ENCODE measurements at places on chromosomes 6 and 20.

GRCh38 chr20:12570371-12570770 is 438.4 kb upstream of the SPTLC3 start:
- peak; percentile 67 for DNase-seq

- no peak for DNase-seq
Measured at GRCh38 chr6:141550471-141550870, 582.3 kb upstream of the GJE1 start.

DNA sequence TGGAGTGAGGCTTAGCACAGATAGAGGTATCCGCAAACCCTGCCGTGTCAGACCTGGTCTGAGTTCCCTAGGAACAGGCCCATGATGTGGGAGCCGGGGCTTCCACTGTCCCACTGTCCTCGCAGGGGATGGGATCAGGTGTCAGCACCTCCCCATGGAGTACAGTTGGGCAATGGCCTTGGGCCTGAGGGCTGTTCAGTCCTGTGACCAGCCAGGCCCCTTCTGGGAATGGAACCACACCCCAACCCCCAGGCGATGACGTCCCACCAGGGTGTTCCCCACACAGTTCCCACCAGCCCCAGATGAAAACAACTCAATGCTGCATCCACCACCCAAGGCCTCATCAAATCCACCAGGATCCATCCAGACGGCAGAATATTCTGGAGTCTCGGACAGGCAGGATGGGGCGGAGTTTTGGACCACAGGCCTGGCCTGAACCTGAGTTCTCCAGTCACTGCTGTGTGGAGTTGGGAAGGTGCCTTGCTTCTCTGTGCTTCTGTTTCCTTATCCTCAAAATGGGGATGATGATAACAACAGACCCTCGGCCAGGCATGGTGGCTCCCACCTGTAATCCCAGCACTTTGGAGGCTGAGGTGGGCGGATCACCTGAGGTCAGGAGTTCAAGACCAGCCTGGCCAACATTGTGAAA is 62.2 kb downstream of the UBE2V1 start:
- DNase-seq, result no peak

GRCh38 chr20:13229538-13229937 is 8.5 kb downstream of the ISM1 start:
- no peak for DNase-seq

- no peak for DNase-seq
Measured at GRCh38 chr6:27176096-27176495, 71.4 kb upstream of the PRSS16 start.

- no peak for DNase-seq
Measured at GRCh38 chr6:157635388-157636244, 187.4 kb upstream of the SNX9 start.

DNA sequence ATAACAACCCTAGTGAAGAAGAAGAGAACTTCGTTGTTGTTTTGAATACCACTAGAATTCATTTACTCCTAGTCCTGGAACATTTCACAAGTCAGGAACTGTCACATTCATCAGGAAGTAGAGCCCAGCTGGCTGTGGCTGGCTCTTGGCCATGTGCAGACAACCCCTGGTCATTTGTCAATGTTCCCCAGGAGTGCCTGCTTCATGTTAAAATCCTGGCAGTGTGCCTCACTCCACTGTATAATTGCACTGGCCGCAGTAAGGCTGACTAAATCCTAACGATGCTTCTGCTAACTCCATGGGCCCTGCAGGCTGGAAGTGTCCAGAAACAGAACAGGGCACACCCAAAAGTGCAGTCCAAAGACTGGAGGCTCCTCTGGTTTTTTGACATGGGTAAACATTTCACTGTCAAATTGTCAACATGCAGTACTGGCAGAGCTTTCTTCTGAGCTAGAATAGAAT is 41.5 kb upstream of the ADGRF1 start:
- DNase-seq, result peak; percentile 90

GRCh38 chr20:35207950-35208611 is 18.4 kb upstream of the MMP24 start:
- peak; percentile 42 for DNase-seq

GRCh38 chr20:13402171-13402760 is 181.2 kb downstream of the ISM1 start:
- DNase-seq, result no peak

GRCh38 chr6:24051942-24052589 is 73.9 kb upstream of the NRSN1 start:
- DNase-seq, result no peak

GRCh38 chr20:19693508-19693907 is 64.5 kb upstream of the RIN2 start:
- no peak for DNase-seq

DNA sequence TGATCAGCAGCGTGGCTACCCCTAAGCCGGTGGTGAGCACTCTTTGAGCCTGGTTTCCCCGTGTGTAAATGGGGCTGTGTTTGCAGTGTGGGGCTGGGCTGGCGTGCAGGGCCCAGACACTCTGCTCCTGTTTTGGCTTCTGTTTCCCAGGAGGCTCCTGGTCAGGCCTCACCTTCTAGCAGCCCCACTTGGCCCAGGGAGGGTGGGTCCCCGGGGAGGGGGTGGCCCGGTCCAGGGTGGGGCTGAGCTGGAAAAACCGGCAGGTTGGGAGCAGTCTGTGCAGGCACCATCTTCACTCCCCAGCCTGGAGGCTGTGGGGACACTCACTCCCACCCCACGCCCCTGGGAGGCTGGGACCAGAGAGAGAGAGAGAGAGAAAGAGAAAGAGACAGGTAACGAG is 25.3 kb downstream of the CEBPB start:
- no peak for DNase-seq

GRCh38 chr6:150615967-150616366 is 16.3 kb downstream of the PLEKHG1 start:
- no peak for DNase-seq

DNA sequence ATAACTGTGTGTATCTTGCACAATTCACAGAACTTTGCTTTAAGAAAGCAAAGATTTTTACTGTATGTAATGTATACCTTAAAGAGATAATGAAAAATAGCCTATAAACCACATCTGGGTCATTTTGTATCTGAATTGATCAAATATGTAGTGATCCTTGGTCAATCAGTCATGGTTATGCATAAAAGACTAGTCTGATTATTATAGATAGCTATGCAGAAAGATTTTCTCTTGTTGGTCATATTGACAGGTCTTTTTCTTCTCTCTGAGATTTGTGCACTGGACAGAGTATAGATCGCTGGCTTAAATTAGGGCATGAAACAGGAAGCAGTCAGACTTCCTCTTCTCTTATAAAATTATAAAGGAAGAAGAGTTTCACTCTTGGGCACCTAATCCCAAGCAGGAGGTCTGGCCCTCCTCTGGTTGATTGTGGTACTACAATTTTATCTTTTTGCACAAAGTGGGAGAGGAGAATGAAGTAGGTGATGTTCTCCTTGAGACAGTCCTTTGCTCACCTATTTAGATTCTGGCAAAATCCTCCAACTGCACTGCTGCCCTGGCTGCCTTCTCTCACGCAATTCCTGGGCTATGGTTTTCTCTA is 380.9 kb upstream of the RGS17 start:
- peak; percentile 0 for DNase-seq

- no peak for DNase-seq
Measured at GRCh38 chr20:14721926-14722452, 384.6 kb upstream of the FLRT3 start.

- DNase-seq, result no peak
Measured at GRCh38 chr6:13709689-13710551, 1.7 kb downstream of the RANBP9 start.

DNA sequence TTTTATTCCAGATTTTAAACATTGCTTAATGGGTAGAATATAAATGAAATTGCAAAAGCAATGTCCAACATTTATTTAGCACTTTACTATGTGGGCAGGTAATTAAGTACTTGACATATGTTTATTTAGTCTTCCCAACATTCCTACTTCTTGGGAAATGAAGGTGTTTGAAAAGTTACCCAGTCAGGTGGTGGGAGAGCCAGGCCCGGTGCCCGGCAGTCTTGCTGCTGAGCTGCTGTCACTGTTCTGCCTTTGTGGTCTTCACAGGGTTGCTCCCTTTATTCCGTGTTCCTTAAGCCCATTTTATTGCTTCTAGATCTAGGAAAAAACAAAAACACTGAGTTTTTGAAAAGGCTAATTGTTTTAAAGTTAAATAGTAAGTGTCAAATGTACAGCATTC is 42.6 kb upstream of the TULP4 start:
- no peak for DNase-seq

GRCh38 chr6:25013246-25013645 is 77.5 kb upstream of the RIPOR2 start:
- DNase-seq, result no peak

- peak; percentile 14 for DNase-seq
Measured at GRCh38 chr6:47303861-47304260, 5.8 kb downstream of the TNFRSF21 start.

GRCh38 chr6:15434263-15434662 is 188.4 kb downstream of the JARID2 start:
- DNase-seq, result no peak

- no peak for DNase-seq
Measured at GRCh38 chr20:54822386-54822785, 347.0 kb downstream of the DOK5 start.

DNA sequence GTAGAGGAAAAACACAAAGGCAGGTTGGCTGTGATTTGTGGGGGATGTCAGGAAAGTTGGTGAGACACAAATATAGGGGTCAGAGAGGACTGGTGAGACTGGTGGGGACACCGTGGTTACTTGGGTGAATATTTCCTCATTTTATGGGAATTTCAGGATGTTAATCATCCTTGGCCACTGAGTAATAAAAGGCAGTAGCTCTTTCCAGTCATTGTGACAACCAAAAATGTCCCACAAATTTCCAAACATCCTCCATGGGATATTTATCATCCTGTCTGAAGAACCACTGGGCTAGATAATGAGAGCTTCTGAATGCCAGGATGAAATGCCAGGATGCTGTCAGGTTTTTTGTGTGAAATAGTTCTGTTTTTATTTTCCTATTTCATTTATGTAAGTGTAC is 374.1 kb downstream of the CD109 start:
- DNase-seq, result no peak

DNA sequence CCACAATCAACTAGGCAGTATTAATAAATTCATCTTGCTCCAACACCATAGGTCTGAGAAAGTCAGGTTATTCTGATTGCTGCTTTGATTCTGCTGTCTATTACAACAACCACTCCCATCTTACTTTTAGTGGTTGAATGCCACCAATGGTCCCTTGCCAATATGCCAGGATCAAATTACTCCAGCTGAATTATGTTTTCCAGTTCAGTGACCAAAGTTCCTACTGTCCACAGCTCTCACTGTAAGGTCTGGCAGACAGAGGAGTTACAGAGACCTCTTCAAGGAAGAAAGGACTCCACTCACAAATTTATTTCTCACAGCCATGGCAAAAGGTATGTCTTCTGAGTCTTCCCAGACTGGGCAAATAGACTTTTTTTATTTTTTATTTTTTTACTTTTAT is 557.0 kb downstream of the HAO1 start:
- no peak for DNase-seq

- DNase-seq, result no peak
Measured at GRCh38 chr20:32493356-32493755, 91.8 kb downstream of the NOL4L start.

- DNase-seq, result no peak
Measured at GRCh38 chr6:114267897-114268296, 74.9 kb downstream of the HS3ST5 start.

GRCh38 chr6:105569706-105570105 is 166.8 kb upstream of the PREP start:
- DNase-seq, result no peak

DNA sequence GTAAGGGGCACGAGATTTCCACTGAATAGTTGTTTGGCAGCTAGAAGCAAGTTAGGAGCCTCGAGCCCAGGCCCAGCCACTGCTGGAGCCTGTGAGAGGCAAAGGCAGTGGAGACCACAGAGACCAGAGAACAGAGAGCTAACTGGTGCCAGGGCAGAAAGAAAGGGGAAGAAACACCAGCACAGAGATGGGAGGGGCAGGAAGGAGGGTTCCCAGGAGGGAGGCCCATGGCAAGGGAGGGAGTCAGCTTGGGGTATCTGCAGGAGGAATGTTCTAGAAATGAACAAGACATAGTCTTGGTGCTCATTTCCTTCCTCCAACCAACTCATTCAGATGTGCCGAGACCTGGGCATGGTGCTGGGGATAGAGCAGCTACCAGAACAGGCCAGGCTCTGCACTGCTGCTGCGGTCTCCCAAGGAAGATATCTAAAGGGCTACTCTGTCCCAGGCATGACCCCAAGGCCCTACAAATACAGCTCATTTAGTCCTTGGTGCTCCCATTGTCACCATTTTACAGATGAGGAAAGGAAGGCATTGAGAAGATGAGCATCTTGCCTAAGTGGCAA is 10.7 kb downstream of the ANGPT4 start:
- DNase-seq, result no peak

DNA sequence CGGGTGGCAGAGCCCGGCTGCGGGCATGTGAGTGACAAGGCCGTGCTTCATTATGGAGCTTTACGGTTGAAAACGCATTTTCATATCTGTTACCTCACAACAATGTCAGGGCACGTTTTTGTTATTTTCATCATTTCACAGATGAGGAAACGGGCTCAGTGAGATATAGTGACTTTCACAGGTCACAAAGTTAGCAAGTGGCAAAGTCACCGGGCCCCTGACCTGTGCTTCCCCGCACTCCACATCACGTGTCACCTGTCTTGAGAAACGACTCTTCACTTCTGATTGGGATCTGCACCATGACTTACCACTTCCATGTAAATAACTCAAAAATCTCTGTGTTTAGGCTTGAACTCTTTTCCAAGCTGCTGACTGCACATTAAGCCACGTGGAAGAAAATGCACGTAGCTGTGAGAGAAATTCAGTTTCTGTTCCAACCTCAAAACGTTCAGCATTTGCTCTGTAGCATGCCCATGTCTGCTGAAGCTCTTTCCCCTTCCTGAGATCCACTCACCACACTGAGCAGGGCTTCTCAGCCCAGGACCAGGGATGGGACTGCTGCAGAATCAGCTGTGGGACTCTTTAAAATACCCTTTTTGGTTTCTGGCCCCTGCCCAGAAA is 107.2 kb downstream of the ARMC2 start:
- no peak for DNase-seq

DNA sequence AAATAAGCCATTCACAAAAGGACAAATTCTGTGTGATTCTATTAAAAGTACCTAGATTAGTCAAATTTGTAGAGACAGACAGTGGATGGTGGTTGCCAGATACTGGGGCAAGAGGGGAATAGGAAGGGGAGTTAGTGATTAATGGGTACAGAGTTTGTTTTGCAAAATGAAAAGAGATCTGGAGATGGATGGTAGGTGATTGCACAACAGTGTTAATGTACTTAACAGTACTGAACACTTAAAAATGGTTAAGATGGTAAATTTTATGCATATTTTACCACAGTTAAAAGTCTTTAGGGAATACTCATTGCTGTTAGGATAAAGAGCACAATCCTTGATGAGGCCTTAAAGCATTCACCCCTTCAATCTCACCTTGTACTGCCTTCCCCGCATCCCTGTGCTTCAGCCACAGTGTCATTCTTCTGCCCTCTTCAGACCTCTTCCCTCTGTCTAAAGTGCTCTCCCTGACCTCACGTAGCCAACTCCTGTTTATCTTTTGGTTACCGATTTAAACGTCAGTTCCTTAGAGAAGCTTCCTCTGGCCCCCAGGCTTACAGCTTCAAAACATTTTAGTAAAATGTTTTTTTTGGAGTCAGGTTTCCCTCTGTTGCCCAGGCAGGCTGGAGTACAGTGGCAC is 11.8 kb downstream of the PSMF1 start:
- DNase-seq, result no peak

- DNase-seq, result no peak
Measured at GRCh38 chr6:117078624-117079023, 186.7 kb upstream of the VGLL2 start.

Measured in SHP77 (cell line).